LHCN-M2 (cell line): ENCODE measurements at places on chromosomes 2 and 18. TPM values are rescaled to one million over a fixed set of nuclear protein-coding genes. Genes with fewer than 3 reads are reported as not detected.

The C2orf66 gene
- total RNA-seq: 0.32 TPM in 1 of 2 replicates, not detected in the other

The COL5A2 gene
- 187 TPM in 2 replicates for total RNA-seq

The CNOT9 gene
- 64.6 and 82.1 TPM in 2 replicates for total RNA-seq

The SPP2 gene
- total RNA-seq: not detected in 2 replicates

The IL36G gene
- total RNA-seq: not detected in 2 replicates

The TEX44 gene
- total RNA-seq: not detected in 2 replicates

The B3GNT7 gene
- total RNA-seq: not detected in 2 replicates

The CLEC4F gene
- not detected in 2 replicates for total RNA-seq

The HTR2B gene
- total RNA-seq: 0.13 and 0.52 TPM in 2 replicates

The KATNAL2 gene
- total RNA-seq: 18.1 and 19.4 TPM in 2 replicates

The LRATD1 gene
- total RNA-seq: 0.26 and 0.57 TPM in 2 replicates

The PUS10 gene
- 4.1 and 5.2 TPM in 2 replicates for total RNA-seq

The IL18R1 gene
- 0.06 TPM in 1 of 2 replicates, not detected in the other for total RNA-seq

The TGOLN2 gene
- total RNA-seq: 114 and 115 TPM in 2 replicates

The CPO gene
- not detected in 2 replicates for total RNA-seq

The GCG gene
- total RNA-seq: 0.17 TPM in 1 of 2 replicates, not detected in the other

The ALPI gene
- total RNA-seq: not detected in 2 replicates

The ERFE gene
- 24.2 and 25.6 TPM in 2 replicates for total RNA-seq

The CCDC74A gene
- 14.2 and 20.6 TPM in 2 replicates for total RNA-seq

The DNAJC5G gene
- not detected in 2 replicates for total RNA-seq

The NGEF gene
- total RNA-seq: 0.26 and 0.34 TPM in 2 replicates

The CCDC150 gene
- total RNA-seq: 10.2 and 11.3 TPM in 2 replicates

The HOXD12 gene
- total RNA-seq: not detected in 2 replicates

The C2orf81 gene
- total RNA-seq: 0.63 and 1.5 TPM in 2 replicates

The SNED1 gene
- total RNA-seq: 35.5 and 53.1 TPM in 2 replicates

The LOXHD1 gene
- total RNA-seq: not detected in 2 replicates

The GKN2 gene
- total RNA-seq: not detected in 2 replicates

The IL1A gene
- total RNA-seq: not detected in 2 replicates

The EVA1A gene
- total RNA-seq: 21.4 and 29.0 TPM in 2 replicates

The MAL gene
- not detected in 2 replicates for total RNA-seq

The HRH4 gene
- total RNA-seq: 0.13 TPM in 1 of 2 replicates, not detected in the other

The TBR1 gene
- total RNA-seq: not detected in 2 replicates

The ADRA2B gene
- not detected in 2 replicates for total RNA-seq

The SCN2A gene
- total RNA-seq: 1.3 and 2.3 TPM in 2 replicates

The BIRC6 gene
- total RNA-seq: 59.0 and 61.0 TPM in 2 replicates

The ATP6V1B1 gene
- 0.90 and 2.0 TPM in 2 replicates for total RNA-seq

The SEC11C gene
- total RNA-seq: 10.7 and 22.6 TPM in 2 replicates

The CNOT11 gene
- total RNA-seq: 46.9 and 53.1 TPM in 2 replicates

The RGPD3 gene
- total RNA-seq: 0.11 and 0.13 TPM in 2 replicates

The BOLL gene
- not detected in 2 replicates for total RNA-seq

The TDRD15 gene
- total RNA-seq: not detected in 2 replicates

The MAPRE3 gene
- 1.5 and 1.7 TPM in 2 replicates for total RNA-seq

The BCL11A gene
- total RNA-seq: 0.11 and 0.13 TPM in 2 replicates

The CD302 gene
- total RNA-seq: 6.3 and 9.0 TPM in 2 replicates

The LRRTM4 gene
- not detected in 2 replicates for total RNA-seq

The MRO gene
- not detected in 2 replicates for total RNA-seq

The MAP3K19 gene
- total RNA-seq: not detected in 2 replicates

The RSAD2 gene
- 0.06 TPM in 1 of 2 replicates, not detected in the other for total RNA-seq

The ALPG gene
- not detected in 2 replicates for total RNA-seq

The IL37 gene
- 0.75 TPM in 1 of 2 replicates, not detected in the other for total RNA-seq

The RNF138 gene
- total RNA-seq: 26.2 and 52.5 TPM in 2 replicates

The TCF7L1 gene
- 0.46 and 1.1 TPM in 2 replicates for total RNA-seq

The RAX gene
- not detected in 2 replicates for total RNA-seq

The PRSS56 gene
- 0.40 and 0.71 TPM in 2 replicates for total RNA-seq

The G6PC2 gene
- not detected in 2 replicates for total RNA-seq

The DSG4 gene
- not detected in 2 replicates for total RNA-seq
